Lower leg skin (tissue), 4 donors: ENCODE measurements at places on chromosomes 3 and 15.

- DNase-seq: no peak
Observed at GRCh38 chr15:42785569-42785968, 48.6 kb upstream of the CDAN1 start.

GRCh38 chr15:89150762-89151664, 62.8 kb downstream of the ABHD2 start:
- DNase-seq: no peak

- no peak for DNase-seq
Observed at GRCh38 chr15:82572311-82572710, 32.1 kb upstream of the RPS17 start.

- no peak for DNase-seq
Observed at GRCh38 chr3:17741621-17742101, 770 bp downstream of the TBC1D5 start.

DNA sequence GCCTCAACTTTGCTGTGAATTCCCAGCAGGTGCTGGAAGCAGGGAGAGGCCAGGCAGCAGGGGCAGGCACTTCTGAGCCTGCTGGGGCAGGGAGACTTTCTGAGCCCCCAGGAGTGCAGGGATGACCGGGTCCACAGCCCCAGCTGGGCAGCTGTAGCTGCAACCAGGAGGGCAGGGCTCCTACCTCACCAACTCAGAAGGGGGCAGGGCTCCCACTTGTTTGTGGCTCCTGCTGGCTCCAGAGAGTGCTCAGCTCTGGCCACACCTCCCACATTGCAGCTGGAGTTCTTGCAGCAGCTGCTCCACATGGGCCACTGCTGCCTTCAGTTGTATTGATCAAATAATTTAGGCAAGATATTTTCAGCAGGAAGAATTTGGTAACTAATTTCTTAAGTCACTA, 812.3 kb downstream of the NSUN3 start:
- no peak for DNase-seq

DNA sequence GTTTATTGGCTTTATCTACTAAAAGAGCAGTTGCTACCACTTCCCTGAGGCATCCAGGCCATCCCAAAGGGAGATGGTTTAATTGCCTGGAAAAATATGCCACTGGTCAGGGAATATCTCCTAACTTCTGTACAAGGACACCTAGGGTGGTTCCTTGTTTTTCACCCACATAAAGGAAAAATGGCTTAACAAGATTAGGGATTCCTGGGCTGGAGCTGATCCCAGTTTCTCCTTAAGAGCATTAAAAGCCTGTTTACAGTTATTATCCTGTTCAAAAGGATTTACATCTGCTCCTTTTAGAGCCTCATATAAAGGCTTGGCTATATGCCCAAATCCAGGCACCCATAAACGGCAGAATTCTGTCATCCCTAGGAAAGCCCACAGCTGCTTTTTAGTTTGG, 70.2 kb upstream of the WNT7A start:
- no peak for DNase-seq

DNA sequence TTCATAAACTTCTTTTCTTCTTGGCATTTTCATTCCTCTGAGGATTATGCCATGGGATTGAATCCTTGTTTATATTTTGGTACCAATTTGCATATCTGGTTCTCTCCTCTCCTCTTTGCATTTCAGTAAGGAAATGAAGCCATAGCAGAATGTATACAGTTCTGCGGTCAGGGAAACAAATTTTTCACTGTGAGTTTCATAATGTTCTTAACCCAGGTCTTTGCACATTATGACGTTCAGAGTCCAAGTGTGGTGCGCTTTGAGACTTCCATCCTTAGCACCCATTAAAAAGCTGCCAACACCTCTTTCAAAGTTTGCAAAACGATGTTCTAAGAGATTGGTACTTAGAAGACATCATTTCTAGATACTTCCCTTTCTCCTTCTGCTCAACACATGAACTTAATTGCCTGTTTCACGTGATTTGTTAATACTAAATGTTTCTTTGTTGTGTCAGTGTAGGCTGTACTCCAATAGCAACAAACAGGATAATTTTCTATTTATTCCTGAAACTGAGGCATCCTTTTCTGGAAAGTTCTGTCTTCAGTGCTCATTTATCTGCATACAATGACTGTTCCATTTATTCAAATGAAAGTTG, 953.1 kb upstream of the NR2F2 start:
- DNase-seq: no peak
